ENCODE measurements at places on chromosomes 6 and 20.

DNA sequence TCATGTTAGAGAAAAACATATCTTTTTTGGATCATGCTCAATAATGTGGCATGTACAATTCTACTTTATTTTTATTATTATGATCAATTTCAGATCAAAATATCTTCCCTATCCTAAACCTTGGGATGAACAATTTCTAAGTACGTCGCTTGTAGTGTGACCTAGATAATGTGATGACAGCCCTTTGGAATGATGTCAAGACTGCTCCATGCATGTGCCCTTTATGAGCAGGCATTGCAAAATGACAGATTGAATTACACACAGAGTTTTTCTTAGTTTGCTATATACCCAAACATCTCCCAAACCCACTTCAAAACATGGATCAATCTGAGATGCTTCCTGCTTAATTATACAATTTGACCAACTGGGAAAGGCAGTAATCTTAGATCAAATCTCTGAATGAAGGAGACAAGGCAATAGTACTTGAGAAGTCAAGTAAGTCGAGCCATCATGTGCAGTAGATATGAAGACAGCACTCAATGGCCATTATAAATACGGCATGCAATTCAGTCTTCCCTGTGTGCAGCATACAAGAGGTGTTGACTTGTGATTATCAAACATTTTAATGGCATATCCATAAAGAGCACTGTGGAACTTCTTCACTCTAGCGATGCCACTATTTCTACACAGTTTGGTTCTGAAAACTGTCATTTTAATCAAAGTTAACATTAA, 294.8 kb downstream of the RNF144B start:
- no peak for DNase-seq

DNA sequence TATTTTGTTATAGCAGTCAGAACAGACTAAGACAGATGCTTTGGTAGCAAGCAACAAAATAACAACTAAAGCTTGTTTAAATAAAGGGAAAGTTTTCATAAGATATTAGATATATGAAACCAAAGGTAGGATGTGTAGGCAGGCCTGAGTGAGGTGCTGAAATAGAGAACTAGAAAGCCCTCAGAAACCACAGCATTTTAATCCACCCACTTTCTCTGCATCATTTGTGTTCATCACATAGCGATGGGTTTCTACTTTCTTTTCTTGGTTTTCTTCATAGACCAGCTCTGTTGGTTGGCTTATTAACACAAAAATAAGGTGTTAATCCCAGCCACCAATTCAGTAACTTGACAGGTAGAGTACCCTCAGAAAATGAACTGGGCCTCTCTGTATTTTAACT, 58.6 kb downstream of the RPS12 start:
- DNase-seq = no peak

DNA sequence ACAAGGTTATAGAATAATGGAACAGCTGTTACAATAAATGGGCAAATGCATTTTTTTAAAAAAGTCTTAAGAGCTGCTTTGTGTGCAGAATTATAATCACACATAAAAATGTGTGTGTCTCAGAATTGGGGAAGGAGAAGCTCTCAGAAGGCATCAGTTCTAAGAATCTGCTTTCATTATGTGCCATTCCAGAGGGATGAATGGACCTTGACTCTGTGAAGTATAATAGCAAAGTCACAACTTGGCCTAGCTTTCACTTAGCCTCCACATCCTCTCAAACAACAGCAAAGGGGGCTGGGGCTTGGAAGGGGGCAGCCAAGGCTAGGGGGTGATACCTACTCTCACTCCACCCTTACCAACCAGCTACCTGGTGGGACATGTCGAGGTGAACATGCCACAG, 265.0 kb downstream of the CDC5L start:
- no peak for DNase-seq

- DNase-seq = no peak
These were observed 245.5 kb upstream of the TAB2 start for GRCh38 chr6:149071997-149072396.

All from HL-60 (cell line).